ENCODE measurements at places on chromosomes 1 and 21.

DNA sequence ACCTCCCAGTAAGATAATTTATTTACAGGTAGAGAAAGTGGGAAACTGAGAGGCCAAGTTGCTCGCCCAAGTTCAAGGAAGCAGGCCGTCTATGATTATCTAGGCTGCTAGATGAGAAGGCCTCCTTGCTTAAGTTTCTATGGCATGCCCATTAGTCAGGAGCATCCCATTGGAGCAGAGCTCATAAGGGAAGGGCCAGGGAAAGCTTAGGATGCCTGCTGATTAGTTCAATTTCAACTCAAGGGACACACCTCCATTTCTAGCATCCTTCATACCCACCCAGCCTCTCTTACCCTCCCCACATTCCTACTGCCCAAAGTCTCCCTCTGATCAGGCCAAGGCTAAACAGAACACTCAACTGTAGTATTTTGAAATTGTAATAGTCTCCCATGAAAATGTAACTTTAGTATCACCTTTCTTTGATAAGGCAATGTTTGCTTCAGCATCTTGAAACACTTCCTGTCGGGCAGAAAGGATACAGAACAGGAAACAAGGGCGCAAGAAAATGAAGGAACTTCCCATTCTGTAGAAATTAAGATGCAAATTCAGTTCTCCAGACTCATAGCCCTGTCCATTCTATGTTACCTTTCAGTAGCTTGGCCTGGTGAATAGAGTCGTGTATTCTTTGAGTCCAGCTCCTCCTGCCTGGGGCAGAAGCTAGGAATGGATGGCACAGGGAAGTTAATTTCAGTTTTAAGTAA is 46.3 kb upstream of the TARBP1 start:
- no peak for DNase-seq

GRCh38 chr21:25402134-25402961 is 204.9 kb downstream of the MRPL39 start:
- no peak for DNase-seq

DNA sequence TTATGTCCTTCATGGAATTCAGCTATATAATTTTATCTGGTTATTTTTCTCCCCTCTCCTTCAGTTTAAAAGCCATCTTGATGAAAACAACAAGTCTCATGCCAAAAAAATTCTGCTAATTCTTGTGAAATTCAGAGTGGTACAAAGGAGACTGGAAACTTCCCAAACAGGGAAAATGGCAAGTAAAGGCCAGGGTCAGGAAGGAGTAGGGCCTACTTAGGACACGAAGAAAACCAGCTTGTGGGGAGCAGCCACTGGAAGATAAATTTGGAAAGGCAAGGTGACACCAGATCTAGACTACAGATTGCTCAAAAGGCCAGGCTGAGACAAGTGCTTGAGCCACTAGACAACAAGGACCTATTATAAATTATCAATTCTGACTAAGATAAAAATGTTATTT is 6.4 kb downstream of the TSTD1 start:
- DNase-seq: no peak

DNA sequence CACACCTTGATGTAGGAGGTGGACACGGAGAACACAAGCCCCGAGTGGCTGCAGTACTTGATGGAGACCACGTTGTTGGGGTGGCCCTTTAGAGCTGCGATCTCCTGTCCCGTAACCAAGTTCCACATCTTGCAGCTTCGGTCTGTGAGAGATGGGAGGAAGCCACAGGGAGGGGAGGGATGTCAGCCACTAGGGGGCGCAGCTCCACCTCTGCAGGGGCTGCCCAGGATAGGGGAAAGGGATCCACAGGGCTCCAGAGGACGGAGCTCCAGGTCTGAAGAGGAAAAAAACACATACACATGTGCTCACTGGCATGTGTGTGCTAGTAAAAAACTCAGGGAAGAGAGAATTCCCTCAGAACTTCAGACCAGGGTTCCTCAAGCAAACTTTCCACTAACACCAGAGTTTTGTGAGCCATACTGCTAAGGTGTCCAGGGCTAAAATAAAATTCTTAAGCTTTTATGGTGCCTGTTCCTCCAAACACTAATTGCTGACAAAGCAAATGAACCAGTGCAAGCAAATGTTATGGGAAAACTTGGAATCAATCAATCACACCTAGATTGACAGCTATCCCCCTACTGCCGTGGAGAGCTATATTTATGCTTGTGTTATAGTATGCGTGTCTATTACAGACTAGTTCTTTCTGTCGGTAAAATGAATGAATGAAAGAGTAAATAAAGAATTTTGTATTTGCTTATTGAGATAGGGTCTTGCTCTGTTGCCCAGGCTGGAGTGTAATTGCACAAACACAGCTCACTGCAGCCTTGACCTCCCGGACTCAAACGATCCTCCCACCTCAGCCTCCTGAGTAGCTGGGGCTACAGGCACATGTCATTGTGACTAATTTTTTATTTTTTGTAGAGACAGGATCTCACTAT is 43.7 kb downstream of the KIF21B start:
- peak; percentile 13 for DNase-seq

DNA sequence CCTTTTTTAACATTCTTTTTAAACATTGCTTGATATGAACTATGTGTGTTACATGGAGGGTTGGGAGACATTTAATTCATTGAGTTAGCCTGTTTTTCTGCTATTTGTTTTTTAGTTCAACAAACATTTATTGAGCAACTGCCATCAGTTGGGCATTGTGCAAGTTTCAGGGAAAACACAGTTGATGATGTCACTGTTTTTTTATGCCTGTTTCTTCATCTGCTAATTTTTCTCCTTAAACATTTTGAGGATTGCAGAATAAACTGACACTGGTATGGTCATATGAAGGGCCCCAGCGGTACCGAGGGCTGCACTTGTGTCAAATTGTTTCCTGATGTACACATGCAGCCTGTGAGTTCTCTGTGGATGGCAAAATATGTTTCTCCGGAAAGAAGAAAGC is 253.0 kb downstream of the FGGY start:
- DNase-seq: no peak

GRCh38 chr1:155035936-155036335 is 2.3 kb downstream of the DCST1 start:
- DNase-seq: no peak

DNA sequence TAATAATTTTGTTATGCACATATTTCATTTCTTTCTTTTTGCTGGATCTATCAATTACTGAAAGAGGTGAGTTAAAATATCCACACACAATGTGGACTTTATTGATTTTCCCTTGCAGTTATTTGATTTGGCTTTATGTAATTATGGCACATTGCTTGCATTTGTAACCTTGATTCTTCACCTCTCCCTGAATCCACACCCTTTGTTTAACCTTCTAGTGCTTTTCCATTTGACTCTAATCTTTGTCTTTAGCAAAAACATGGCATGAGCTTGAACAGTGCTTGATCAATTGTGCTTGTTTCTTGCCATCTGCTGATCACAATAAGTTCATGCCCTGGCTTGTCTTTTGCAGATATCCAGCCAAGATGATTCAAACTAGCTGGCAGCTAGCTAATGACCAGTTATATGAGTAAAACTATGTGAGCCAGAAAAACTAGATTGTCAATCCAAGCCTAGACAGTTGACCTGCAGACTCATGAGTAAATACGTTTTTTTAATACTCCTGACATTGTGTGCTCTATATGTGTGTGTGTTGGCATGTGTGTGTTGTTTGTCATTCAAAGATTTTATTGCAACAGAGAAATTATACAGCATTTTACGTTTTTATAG is 899.2 kb downstream of the NCAM2 start:
- DNase-seq: no peak

DNA sequence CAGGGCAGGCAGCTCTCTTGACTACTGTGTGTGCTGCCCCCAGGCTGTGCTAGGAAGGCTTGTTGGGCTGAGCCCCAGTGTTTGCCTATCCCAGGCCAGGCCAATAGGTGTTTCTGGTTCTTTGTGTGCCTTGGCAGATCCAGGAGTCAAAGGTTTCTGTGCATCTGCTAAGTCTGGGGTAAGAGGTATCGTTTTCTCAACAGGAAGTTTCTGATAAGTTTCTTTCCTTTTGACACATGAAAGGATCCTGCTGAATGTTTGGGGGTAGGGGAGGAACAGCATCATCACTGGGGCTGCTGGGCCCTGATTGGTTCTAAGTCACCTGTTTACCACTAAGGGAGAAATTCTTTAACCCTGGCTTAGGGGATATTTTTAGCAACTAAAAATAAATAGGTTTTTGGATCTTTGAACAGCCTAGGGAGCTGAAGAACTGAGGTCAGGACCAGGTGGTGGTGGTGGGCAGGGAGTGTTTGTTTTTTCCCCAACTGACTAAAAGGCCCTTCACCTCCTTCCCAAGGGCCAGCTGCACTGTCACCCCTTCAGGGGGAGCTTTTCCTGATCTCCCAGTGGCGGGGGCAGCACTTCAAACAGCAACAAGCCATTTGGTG is 85.1 kb downstream of the KCNN3 start:
- no peak for DNase-seq
